A549 treated with CORT108297 at 1 μM for 4 hours (cell line): ENCODE measurements at places on chromosomes 7 and 10. TPM values are rescaled to one million over a fixed set of nuclear protein-coding genes. Genes with fewer than 3 reads are reported as not detected.

The TLX1 gene
- total RNA-seq, result 0.05 to 0.06 TPM in 2 of 5 replicates, not detected in the others

The HHEX gene
- total RNA-seq, result 14.4 to 15.8 TPM (median 14.9 TPM) in 5 replicates

The HOXA10 gene
- total RNA-seq, result 6.7 to 8.3 TPM (median 7.4 TPM) in 5 replicates

The SEMA4G gene
- total RNA-seq, result 8.0 to 10.4 TPM (median 9.7 TPM) in 5 replicates

The CTAGE4 gene
- not detected in 5 replicates for total RNA-seq

The CYP2C8 gene
- total RNA-seq, result not detected in 5 replicates

The PARD3 gene
- 57.0 to 88.0 TPM (median 71.0 TPM) in 5 replicates for total RNA-seq

The NACAD gene
- total RNA-seq, result 0.14 to 0.35 TPM (median 0.18 TPM) in 5 replicates

The GJC3 gene
- 0.09 to 0.22 TPM (median 0.10 TPM) in 3 of 5 replicates, not detected in the others for total RNA-seq

The LIMK1 gene
- total RNA-seq, result 30.1 to 37.4 TPM (median 35.7 TPM) in 5 replicates

The TAS2R5 gene
- total RNA-seq, result 0.24 to 0.47 TPM (median 0.35 TPM) in 5 replicates

The NPFFR1 gene
- not detected in 5 replicates for total RNA-seq

The NME8 gene
- total RNA-seq, result not detected in 5 replicates

The NOS3 gene
- total RNA-seq, result 0.22 to 0.65 TPM (median 0.42 TPM) in 5 replicates

The C10orf62 gene
- 0.10 TPM in 1 of 5 replicates, not detected in the others for total RNA-seq

The TBX20 gene
- 1.5 to 2.6 TPM (median 2.1 TPM) in 5 replicates for total RNA-seq

The SYT15 gene
- total RNA-seq, result 2.6 to 3.5 TPM (median 2.9 TPM) in 5 replicates

The FAM25G gene
- 1.1 to 1.8 TPM (median 1.5 TPM) in 3 of 5 replicates, not detected in the others for total RNA-seq

The SORCS3 gene
- total RNA-seq, result not detected in 5 replicates

The WASHC2A gene
- total RNA-seq, result 12.1 to 14.3 TPM (median 13.0 TPM) in 5 replicates

The SLC18A3 gene
- total RNA-seq, result not detected in 5 replicates

The PNLIP gene
- not detected in 5 replicates for total RNA-seq

The OR6V1 gene
- not detected in 5 replicates for total RNA-seq

The EPHB6 gene
- total RNA-seq, result 0.24 to 0.44 TPM (median 0.32 TPM) in 5 replicates
